ENCODE measurements at places on chromosomes 1 and 21.
A peak's percentile ranks its signal among the peaks of the same experiment; 100 is the strongest.

DNA sequence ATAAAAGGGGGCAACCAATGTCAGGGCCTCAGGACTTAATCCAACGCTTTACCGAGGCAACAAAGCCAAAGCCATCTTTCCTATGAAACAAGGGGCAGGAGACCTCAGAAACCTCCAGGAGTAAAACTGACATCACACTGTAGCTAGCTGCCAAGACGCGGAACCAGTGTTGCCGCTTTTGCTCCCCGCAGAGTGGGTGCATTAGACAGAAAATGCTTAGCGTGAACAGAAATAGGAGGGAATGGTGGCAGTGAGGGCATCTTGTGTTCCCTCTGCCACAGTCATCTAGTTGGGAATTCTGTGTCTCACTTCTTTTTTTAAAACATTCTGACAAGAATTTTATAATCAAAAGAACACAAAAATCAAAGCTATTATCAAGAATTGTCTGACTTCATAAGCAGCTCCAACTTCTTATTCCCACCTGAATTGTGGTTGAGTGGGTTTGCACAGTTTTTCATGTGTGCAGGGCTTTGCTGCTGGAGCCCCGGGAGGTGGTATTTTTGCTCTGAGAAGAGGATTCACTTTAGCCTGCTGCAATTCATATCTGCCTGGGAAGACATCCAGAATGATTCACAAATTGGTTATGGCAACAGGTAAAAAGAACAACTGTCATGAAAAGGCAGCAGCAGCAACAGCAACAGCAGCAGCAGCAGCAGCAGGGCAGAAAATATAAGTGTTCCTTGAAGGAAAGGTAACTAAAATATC, 82.2 kb upstream of the DIRAS3 start:
- no peak for DNase-seq

DNA sequence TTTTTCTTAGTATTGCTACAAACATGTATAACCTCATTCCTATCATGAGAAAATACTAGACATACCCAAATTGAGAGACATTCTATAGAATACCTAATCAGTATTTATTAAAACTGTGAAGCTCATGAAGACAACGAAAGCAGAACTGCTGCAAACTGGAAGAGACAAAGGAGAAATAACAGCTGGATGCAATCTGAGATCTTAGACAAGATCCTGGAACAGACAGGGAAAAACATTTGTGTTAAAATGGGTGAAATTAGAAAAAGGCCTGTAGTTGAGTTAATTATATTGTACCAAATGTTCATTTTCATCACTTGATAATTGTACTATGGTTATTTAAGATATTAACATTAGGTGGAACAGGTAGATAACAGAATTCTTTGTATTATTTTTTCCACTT, 392.0 kb downstream of the PLPP3 start:
- DNase-seq: no peak

GRCh38 chr1:16077406-16078245, 4.2 kb upstream of the FAM131C start:
- DNase-seq: no peak

DNA sequence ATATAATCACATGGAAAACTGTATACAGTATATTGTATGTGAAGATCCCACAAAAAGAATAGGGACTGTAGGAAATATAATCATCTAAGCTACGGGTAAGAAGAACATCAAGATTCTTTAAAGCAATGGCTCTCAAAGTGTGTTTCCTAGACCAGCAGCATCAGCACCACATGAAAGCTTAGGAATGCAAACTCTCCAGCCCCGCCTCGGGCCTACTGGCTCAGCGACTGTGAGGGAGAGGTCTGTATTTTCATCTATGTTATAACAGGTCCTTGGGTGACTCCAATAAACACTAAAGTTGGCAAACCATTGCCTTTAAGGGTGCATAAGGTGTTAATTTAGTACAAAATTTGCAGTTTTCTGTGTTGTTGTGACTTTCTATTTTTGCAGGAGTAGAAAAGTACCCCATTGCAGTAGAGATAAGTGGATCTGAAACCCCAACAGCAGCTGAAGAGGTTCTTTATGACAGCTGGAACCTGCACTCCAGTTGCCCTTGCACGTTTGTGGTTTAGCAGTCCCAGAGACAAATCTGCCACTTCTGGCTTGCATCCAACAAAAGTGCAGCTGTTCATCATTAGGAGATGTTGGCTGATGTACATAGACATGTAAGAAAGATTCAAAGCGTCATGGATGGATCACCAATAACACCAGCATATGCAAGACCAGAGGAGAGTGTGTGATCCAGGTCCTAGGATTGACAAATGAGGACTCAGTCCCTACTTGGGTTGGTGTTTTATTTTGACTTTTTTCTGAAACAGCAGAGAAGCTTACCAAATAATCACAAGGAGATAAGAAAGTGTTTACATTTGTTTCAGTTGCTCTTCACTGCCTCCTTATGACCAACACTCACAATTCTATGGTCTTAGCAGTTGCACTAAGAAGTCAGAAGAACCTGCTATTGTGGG, 15.9 kb upstream of the IFNAR1 start:
- peak; percentile 91 for DNase-seq

DNA sequence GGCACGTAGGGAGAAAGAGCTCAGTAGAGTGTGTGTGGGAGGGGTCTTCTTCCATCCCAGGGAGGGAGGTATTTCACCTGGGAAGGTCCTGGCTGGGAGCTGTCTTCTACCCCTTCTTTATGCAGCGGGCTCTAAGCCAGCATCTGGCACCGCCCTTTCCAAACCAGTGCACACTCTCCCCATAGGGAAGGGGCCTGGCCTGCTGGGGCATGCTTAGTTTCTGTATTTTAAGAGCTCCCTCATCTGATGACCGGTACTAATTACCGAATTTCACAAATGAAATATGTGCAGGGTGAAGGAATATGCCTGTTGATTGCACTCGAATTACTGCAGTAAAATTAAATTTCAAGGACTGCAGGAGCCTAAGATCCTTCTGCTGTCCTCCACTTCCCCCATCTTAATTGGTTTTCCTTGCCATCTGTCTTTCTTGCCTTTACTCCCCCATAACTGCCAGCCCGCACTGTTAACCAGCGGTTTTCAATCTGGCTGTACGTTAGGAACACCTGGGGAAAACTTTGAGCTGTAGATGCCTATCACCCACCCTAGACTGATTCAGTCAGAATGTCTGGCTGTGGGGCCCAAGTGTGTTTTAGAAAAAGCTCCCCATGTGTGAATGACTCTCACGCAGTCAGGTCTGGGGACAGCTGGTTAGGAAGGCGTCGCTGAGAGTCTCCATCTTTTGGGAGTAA, 20.1 kb downstream of the GALNT2 start:
- peak; percentile 47 for DNase-seq

GRCh38 chr1:217133092-217133491, 409.9 kb upstream of the ESRRG start:
- no peak for DNase-seq
